NCI-H2081 treated with DMSO at 0.1 percent for 48 hours (cell line): ENCODE measurements at places on chromosomes 5 and 9.

DNA sequence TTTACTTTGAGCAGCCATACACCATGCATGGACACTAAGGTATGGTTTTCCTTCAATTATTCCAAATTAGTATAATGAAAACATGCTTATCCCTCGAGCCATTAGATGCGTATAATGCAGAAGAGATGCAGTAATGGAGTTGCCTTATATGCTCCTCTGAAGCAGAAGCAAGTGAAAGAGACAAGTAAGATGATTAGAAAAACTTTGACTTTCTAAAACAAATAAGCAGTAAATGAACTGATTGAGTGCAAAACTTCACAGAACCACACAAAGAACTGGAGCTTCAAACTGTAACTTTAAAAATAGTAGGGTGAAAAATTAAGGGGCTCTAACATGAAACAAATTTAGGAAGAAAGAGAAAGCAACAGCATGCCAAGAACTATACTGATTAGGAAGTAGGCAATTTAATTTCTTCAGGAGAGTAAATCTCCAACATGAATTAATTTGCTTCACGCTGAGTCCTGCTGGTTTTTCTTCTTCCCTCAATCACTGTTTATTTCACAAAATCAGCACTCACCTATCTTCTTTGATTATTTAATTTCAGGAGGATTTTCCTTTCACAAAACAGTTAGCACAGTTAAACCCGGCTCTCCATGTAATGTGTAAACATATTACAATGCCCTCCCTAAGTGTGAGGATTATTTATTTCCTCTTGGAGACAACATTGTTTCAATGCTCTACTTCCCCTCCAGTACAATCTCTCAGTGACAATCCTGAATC, 90.3 kb upstream of the PAM start:
- DNase-seq: no peak

DNA sequence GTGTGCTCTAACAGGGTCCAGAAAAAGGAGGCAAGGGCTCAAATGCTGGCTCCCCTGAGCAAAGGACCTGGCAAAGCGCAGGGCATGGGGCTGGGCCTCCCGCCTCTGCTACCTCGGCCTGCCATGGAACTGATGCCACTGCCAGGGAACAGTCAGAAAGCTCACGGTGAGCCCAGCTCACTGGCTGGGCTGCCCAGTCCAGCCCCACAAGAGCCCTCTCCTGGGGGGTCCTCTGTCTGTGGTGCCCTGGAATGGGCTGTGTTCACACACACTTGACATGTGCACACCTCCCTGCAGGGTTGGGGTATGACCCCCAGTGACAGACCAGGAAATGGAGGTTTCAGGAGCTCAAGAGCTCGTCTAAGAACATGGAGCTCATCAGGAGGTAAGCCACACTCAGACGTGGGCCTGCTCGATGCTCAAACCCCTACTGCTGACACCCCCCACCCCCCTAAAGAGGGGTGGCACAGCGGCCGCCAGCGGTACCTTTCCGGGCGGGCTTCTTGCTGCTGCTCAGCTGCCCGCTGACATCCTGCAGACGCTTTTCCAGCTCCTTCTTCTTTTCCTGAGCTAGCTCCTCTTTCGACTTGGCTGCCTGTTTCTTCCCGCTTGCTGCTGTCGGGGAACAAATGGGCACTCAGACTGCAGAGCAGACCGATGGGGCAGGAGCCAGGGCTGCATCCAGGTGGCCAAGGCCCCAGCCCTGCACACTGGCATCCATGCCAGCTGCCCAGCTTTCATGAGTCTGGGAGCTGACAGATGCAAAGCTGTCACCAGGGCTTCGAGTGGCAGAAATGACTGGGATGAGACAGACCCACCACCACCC, 9.1 kb downstream of the BRD3OS start:
- DNase-seq: no peak

- no peak for DNase-seq
These were observed 293.8 kb downstream of the PDE4D start for GRCh38 chr5:59599729-59600128.

GRCh38 chr9:1839909-1840308, 175.2 kb upstream of the SMARCA2 start:
- DNase-seq: no peak

- no peak for DNase-seq
These were observed 47.9 kb upstream of the PPP2CA start for GRCh38 chr5:134273642-134274395.

- no peak for DNase-seq
These were observed 71.2 kb upstream of the PARP8 start for GRCh38 chr5:50595199-50595598.

- no peak for DNase-seq
These were observed 3.3 kb downstream of the HK3 start for GRCh38 chr5:176895831-176896230.
